ENCODE measurements at places on chromosomes 1 and 21. TPM values are rescaled to one million over a fixed set of nuclear protein-coding genes. Genes with fewer than 3 reads are reported as not detected.

DNA sequence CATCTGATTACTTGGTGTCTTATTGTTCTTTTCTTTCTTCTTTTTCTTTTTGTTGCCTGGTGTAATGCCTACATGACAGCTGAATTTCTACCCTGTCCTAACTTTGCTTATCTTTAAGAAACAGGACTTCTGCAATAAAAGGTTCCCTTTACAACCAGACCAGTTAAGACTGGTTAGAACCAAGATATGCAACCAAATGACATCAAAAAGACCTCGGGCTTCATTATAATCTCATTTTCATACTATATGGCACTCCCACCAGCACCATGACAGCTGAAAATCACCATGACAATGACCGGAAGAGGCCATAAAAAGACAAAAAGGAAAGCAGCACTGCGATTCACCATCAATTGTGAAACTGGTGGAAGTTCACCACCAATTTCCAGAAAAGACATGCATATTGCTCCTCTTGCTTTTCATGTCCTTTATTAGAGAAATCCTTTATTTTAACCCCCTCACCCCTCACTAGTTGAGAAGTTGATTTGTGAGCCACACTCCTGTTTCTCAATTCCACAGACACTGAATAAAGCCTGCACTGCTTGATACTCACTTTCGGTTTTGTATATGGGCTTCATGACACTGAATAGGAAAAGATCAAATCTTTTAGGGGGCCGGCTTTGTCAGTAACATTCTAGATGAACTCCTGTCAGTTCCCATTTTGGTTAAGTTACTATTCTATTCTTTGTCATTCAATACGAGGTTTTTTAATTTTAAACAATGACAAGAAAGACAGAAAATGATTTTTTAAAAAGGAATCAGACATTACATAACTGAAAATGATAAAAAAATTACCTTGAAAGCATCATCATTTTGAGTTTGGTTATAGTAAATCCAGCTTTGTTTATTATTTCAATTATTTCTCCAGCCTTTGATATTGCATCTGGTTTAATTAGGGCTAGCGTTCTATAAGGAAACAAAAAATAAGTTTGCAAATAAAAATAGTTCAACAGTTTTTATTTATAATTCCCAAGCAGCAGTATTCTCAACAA lies 58.1 kb downstream of the NME7 start:
- no peak for DNase-seq

DNA sequence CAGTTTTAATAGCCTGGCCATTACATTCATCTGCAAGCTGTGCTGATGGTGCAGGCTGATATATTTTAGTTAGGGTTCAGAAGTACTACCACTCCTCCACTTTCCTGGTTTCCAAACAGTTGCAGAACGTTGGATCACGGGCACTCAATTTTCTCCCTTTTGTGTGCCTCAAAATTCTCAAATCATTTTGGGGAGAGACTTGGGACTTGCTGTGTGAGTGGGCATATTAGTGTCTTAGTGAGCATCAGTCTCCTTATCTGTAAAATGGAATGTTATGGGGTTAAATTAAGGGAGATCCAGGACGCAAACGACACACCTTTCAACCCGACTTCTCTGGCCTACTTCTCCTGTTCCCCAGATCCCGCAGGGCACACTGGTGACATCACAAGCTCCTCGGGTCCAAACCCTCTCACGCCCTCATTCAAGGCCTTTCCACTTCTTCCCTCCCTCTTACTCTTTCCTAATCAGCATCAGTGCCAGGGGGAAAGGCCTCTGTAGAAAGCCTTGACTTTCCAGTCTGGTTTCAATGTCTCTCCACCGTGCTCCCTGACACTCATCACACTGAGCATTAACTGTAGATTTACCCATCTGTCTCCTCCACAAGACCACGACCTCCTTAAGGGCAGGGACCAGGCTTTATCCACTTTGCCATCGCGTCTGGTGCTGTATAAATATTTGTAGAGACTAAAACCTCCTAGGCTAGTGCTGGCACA lies 1.2 kb downstream of the PIGP start:
- DNase-seq: peak; percentile 73

DNA sequence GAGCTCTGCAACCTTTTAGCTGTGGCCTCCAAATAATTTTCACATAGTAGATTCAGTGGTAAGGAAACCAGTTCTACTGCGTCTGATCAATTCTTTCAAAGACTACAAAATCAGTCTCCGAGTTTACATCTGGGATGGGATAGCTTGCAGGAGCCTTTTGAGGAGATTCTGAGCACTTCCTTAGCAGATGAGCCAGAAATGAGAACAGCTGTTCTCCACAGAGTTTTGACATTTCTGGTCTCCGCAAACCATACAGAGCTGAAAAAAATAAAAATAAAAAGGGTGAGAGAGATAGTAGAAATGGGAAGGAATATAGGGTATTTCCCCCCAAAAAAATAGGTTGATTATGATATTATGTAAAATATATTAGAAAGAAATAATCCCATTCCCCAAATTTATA lies 119.3 kb downstream of the LYPLAL1 start:
- DNase-seq: peak; percentile 65

DNA sequence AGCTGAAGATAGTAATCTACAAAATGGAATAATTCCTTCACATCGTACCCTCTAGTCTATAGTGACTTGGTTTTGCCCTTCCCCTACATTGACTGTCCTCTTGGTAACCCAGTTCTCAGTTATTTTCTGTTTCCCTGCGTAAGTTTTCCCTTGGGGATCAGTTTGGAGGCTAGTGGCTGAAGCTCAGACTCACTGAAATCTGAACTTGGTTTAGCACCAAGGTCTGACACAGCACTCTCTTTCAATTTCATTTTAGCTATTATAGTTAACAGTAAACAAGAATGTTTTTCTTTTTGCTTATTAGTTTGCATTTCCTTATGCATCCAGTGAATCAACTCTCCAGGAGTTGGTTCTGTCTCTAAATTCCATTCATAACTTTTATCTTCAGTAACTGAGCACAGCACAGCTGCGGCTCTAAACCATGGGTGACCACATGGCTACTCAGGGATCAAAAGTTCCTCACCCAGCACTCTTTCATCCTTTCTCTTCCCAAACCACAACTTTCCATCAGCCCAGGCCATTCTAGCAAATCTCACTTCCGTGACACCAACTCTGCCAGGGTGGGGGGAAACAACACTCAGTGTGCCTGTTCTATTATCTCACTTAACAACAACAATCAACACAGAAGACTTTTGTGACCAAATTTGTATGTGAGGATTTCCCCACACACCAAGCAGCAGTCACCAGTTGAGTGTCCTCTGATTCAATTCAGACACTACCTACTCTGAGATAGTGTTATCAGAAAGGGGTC lies 17.6 kb upstream of the IFI6 start:
- DNase-seq: no peak

- no peak for DNase-seq
Measured at GRCh38 chr1:3683992-3684391, 31.7 kb downstream of the TP73 start.

GRCh38 chr1:90746857-90747256 lies 29.8 kb upstream of the BARHL2 start:
- DNase-seq: no peak

GRCh38 chr1:209651138-209651587 lies 1.1 kb downstream of the LAMB3 start:
- DNase-seq: no peak

DNA sequence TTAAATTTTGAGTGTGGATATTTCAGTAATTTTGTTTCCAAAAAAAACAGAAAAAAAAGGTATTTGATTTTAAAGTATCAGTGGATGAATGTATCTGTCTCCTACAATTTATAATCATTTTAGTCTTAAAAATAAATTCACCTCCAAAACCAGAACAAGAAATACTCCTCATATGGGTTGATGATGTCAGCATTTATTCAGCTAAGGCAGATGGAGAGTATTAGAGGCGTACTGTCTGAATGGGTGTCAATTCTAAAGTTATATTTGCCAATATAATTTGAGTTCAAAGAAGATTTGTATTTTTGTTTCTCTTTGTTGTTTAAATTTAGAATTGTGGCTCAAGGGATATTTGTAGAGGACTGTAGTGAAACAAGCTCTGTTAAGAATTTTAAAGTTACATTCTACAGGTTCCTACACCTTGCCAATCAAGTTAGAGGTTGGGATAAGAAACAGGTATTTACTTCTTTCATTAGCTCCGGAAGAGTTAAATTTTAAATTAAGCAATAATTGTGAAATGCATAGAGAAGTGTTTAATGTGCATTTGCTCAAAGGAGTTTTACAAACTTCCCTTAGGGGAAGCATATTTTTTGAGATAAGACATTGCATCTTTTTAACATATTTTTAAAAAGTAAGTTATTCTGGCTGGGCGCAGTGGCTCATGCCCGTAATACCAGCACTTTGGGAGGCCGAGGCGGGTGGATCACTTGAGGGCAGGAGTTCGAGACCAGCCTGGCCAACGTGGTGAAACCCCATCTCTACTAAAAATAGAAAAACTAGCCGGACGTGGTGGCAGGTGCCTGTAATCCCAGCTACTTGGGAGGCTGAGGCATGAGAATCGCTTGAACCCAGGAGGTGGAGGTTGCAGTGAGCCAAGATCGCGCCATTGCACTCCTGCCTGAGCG lies 1.2 kb downstream of the PLA2G4A start:
- no peak for DNase-seq

MFSD2A gene
- total RNA-seq: 2.1 TPM

OPRD1 gene
- total RNA-seq: 0.72 TPM

VASH2 gene
- 17.3 TPM for total RNA-seq

MYOG gene
- total RNA-seq: 256 TPM
